GM12892 (cell line): ENCODE measurements at places on chromosomes 5 and 9.

DNA sequence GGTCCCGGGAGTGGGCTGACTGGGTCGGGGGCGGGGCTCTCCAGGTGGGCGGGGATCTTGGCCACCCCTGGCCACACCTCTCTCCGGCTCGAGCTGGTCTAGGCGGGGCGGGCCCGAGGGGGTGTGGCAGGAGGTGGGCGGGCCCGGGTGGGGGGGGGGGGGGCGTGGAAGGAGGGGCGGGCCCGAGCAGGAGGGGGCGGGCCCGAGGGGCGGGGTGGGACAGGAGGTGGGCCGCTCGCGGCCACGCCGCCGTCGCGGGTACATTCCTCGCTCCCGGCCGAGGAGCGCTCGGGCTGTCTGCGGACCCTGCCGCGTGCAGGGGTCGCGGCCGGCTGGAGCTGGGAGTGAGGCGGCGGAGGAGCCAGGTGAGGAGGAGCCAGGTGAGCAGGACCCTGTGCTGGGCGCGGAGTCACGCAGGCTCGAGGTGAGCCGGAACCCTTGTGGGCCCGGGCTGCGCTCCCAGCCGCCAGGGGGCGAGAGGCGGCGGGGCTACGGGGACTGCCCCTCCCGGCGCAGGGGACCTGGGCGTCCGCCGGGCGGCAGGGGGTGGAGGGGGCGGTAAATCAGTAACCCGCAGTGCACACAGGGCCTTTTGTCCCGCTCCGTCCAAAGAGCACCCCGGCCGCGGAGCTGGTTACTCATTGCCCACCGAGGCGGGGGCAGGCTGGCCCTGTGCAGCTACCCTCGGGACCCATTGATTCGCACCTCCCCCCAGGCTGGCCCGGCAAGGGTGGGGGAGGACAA is at the start of gene FGFR4:
Gene FGFR4 (plus strand): TSS at position 262 of the 744 bp plus-strand sequence. CDS start 2,688 bp downstream, outside the sequence.
- DNase-seq = peak; percentile 83

GRCh38 chr5:135192351-135192750 is 158.3 kb upstream of the PITX1 start:
- no peak for DNase-seq

DNA sequence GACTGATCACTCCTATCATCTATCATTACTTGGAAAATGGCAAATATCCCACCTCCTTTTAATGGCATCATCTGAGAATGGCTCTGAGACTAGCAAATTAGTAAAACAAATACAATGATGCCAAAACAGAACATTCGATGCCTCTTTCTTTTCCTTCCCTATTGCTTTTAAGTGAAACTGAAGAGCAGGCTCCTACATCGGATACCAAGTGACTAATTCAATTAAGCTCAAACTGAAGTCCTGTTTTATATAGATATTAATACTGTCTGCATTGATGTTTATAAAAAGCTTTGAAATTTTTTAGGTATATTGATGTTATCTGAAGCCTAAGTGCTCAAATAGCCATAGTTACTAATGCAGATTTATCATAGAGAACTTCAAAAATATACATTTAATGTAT is 43.9 kb downstream of the SAXO1 start:
- DNase-seq = no peak

DNA sequence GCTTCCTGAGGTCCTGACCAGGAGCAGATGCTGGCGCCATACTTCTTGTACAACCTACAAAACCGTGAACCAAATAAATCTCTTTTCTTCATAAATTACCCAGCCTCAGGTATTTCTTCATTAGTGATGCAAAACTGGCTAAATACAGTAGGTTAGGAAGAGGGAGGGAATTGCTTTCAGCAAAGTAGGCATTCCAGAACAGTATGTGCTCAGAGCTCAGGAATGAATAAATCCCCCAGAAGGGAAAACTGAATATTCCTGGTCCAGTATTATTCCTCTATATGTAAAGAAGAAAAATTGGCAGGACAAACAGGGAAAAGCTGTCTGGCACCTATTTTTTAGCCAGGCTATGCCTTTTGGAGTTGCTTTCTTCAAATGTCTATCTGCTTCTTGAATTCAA is 577.1 kb downstream of the PSAT1 start:
- DNase-seq = no peak

DNA sequence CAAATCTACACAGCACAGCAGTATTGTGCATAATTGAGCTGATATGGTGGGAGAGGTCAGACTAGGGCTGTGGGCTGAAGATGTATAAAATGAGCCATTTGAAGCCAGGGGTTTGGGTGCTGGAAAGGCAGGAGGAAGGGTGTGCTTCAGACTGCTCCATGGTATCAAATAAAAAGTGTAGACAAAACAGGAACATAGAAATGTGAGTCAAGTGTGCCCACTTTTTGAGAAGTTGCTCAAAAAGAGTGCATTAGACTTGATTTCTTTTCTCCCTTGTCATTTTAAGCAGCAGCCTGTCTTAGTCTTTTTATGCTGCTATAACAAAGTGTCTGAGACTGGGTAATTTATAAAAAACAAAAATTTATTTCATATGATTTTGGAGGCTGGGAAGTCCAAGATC is 55.8 kb upstream of the ZFAND5 start:
- DNase-seq = no peak

DNA sequence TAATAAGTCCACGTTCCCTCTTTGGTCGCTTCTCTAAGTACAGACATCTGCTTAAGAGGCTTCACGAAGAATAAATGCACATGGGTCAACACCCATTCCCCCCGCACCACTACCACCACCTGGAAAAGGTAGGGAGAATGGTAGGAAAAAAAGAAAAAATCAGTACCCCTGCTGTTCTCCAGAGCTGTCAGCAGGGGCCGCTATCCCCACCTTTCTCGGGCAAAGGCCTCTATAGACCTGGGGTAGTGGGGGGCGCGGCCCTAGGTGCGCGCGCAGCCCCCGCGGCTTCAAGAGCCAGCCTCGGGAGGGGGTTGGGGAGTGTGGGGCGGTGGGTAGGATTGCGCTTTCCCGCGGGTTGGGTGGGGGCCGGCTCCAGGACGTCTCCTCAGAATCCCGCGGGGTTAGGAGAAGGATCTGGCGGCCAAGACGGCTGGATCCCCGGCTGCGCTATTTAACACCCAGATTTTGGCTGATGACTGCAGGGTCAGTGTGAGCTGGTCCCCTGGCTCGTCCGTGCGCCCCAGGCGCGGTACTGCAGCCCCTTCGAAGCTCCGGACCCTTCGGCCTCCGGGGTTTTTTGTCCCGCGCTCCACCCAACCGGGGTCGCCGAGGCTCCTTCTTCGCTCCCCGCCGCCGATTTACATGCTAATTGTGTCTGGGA is 1.6 kb upstream of the SEMA6A start:
- peak; percentile 68 for DNase-seq

- DNase-seq = no peak
These were observed 177.8 kb downstream of the NSG2 start for GRCh38 chr5:174223355-174223754.

DNA sequence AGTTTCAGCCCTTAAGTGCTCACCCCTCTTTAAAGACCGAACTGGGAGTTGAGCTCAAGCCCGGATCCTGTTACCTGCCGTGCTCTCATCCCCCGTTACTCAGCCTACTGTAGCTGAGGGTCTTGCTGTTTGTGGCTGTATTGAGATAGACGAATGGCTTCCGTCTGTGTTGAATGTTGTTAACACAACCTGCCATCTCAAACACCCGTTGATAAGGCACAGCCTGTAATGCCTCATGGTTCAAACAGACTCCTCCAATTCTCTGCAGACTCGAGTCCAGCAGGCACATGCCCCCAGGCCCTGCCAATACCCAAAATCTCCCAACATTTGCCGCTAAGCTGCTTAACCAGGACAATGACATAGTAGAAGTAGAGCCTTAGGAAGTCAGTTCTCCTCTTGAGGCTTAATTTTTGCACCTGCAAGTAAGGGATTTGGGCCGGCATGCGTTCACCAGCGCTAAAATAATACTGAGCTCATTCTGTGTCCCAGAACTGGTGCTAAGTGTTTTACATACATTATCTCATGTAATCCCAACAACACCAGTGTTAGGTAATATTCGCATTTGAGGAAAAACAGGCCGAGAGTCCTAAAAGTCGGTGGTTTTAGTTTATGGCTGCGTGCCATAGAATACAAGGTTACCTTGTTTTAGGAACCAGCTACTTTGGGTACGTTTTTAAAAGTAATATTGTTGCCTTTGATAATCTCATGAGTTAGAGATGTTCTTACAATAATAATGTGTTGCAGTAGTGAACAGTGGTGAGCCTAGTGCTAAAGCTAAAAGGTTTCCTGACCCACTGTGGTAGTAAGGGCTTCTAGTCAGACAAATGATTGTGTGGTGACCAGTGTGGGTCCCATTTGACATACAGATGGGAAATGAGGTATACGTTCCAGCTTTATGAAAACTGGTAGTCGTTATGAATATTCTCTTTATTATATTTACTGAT is 1.5 kb upstream of the RFX3 start:
- DNase-seq = no peak
